ENCODE measurements at places on chromosomes 3 and 15.

- no peak for DNase-seq
Measured at GRCh38 chr3:157502916-157503595, at the start of gene VEPH1. VEPH1 (minus strand) TSS chr3:157503416; CDS start chr3:157495349, 8,067 bp downstream.

DNA sequence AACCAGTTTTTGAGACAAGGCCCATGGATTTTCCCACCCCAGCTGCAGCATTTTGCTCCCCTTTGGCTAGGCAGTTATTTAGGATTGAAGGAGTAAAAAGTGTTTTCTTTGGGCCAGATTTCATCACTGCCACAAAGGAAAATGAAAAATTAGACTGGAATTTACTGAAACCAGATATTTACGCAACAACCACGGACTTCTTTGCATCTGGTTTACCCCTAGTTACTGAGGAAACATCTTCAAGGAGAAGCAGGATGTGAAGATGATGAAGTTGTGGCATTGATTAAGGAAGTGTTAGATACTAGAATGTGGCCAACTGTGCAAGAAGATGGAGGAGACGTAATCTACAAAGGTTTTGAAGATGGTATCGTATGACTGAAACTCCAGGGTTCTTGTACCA, 165.2 kb upstream of the MYRIP start:
- no peak for DNase-seq

DNA sequence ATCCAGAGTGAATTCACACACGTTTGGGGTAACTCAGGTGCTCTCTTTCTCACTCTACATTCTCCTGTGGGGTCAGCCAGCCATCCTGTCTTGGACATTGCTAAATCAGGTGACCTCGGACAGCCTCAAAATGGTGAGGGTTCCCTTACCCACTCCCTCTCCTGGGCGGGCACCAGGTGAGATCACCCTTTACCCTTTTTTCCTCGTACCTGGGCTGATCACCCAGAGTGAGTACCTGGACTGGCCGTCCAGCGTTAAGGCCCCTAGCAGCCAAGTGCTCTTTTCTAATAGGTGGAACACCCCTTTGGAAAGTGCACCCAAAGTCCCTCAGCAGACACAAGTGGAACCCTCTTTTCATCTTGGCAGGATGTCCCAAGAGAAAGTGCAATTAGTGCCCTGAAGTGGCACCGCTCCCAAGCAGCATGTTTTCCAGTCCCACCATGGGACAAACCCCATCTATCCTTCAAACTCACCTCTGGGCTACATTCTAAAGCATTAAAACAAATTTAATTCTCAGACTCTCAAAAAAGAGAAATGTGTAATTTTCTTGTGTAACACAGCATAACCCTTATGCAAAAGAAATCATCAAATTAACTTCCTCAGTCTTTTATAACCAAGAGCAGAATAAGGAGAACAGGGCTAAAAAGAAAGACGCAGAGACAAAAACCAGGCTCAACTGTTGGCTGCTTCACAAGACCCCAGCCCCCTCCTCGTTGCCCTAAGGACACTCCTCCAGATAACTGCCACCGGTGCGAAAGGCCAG, 20.7 kb downstream of the TRANK1 start:
- DNase-seq, result no peak

DNA sequence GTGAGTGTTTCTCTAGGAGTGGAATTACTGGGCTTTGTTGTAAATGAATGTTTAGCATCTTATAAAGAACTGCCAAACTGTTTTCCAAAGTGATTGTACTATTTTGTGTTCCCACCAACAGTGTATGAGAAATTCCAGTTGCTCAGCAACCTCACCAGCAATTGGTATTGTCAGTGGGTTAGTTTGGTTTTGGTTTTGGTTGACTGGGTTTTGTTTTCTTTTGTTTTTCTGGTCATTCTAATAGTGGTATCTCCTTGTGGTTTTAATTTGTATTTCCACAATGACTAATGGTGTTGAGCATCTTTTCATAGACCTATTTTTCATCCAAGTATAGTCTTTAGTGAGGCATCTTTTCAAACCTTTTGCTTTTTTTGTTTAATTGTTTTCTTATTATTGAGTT, 27.1 kb downstream of the FILIP1L start:
- no peak for DNase-seq

DNA sequence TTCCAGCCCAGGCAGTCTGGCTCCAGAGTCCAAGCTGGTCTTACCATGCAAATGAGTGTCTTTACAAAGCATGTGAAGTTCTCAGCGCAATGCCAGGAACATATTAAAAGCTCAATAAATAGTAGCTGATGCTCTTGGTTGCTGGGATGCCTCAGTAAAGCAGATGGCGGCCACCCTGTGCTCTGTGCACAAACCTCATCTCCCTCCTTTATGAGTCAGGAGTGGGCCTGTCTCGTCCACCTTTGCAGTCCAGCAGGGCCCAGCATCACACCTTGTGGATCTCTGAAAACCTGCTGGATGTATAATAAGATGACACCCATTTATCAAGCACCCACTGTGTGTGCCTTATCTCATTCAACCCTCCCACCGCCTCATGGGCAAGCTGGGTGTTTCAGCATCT, 42.7 kb downstream of the FAM174B start:
- DNase-seq, result no peak

GRCh38 chr3:118945834-118946233, 88.8 kb downstream of the IGSF11 start:
- DNase-seq, result no peak

DNA sequence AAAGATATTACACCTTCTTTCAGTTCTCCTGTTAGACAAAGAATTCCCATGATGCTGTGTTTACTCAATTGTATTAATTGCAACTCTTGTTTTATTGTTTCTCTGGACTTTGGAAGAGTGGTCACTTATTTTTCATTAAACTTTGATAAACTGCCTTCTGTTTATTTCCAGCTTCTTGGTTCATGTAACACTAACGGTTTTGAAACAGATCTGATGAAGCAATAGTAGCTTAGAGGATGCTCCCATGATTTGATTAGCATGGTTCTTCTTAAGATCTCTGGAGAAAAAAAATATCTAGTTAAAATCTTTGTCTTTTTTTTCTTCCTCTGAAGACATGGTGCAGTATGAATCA, 90.1 kb downstream of the FNDC3B start:
- DNase-seq, result no peak

Data from stimulated activated CD8-positive, alpha-beta memory T cell treated with anti-CD3 and anti-CD28 coated beads, Interleukin-7, amount 100 ng/mL, for 1 hour (primary cell).